ENCODE measurements at places on chromosomes 7 and 10.

- DNase-seq: no peak
Observed at GRCh38 chr7:99311702-99312101, 14.0 kb upstream of the ARPC1A start.

DNA sequence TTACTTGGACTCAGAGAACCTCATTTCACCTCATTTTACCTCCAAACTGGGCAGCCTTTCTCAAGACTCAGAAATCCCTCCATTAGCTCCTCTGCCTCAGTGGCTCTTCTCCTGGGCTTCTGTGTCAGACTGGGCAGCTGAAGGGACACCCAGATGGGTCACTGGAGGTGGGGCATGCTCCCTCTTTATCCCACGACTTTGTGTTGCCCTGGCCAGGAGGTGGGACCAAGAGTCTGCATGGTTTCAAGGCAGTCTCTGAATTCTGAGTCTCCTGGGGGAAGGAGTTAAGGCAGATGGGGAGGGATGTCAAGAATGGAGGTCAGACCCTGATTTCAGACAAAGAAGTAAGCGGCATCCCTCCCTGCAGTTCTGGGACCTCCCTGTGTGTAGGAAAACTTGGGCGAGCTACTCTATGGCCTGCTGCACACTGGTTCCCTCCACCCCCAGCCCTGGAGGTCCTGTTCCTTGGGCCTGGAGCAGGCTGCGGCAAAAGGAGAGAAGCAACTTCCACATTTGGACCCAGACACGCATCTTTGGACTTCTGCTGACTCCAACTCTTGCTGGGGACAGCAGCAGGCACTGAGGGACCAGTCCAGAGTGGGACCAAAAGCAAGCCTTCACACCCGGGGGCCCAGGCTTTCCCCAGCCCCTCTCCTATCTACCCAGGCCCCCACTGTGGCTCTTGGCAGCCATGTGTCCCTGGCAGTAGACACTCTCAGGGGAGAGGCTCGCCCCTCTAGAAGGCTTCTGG is 10.8 kb downstream of the POLL start:
- DNase-seq: no peak

DNA sequence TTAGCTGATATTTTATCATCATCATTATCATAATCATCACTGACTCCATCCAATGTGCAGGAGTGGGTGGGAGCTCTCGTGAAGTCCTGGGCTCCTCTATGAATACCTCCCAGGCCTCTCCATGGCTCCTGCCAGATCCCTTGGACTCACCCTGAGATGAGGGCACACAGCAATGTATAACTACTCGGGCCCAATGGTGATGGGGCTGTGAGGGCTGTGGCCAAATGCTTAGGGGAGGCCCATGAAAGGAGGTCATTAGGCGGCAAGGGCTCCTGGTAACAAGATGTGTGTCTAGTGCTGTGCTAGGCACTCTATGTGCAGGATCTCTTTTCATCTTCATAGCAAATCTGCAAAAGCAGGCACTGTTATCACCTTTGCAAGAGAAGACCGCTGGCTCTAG is 270.9 kb downstream of the GLRX3 start:
- no peak for DNase-seq

GRCh38 chr10:111493024-111493625 is 416.3 kb downstream of the ADRA2A start:
- DNase-seq: no peak

GRCh38 chr10:6396652-6397051 is 183.4 kb downstream of the PRKCQ start:
- DNase-seq: no peak

GRCh38 chr10:72729528-72729927 is 37.6 kb downstream of the MCU start:
- no peak for DNase-seq

DNA sequence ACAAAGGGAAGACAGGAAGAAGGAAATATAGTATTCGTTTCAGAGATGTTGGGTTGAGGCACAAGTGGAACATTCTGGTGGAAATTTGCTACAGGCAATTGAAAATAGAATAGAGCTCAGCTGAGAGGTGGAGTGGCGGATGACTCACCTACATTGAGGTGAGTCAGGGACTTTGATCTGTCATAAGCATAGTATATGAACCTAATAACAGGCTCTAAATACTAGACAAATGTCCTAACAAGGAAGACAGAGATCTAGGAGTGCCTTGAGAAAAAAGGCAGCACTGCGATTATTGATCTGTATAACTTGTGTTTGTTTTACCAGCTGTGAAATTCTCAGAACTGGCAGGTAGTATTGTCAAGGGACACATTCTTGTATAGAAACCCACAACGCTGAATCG is 907 bp upstream of the IFRD1 start:
- DNase-seq: no peak

- DNase-seq: no peak
Observed at GRCh38 chr10:97243836-97244235, 48.6 kb downstream of the ARHGAP19 start.

GRCh38 chr7:124106575-124106974 is 73.7 kb upstream of the TMEM229A start:
- no peak for DNase-seq

GRCh38 chr10:127720142-127720541 is 16.8 kb upstream of the FOXI2 start:
- DNase-seq: no peak

DNA sequence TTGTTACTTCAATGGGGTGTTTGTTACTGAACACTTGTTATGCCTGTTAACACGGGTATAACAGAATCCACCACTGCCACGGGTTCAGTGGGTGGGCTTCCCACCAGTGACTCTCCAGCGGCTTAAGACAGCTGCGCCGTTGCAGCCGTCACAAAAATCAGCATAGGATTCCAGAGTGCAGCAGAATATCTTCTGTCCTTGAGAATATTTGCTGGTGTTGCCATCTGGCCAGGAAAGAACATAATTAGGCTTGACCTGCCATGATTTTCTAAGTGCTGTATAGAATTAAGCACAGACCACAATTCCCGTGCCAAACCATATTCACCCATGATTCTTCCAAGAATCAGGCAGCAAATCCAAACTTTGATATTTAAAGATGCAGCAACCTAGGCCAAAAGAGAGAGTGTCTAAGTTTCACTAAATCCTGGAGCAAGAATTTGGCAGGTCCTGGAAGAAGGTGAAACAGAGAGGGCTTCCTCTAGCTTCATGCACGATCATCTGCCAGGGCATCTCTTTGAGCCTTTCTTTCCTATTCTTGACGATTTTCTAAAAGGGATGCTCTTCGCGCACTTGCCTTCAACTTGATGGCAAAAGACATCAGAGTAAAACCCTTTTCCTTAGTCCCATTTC is 95.0 kb downstream of the FRMD4A start:
- DNase-seq: no peak

DNA sequence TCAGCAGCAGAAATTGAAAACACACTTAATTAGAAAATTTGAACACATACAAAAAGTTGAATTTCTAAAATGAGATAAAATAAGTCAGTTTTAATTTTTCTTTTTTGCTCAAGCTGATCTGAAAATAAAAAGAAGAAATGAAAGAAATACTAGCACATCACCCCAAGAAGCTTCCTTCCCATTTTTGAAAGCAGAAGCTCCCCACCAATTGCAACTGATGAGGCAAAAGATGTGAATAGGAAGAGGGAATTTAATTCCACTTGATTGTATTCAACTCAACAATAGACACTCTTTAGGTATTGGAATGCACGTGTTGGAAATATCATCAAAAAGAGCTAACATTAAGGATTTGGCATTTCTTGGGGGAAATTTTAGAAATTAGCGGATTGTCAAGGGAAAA is 175.8 kb downstream of the TRIL start:
- DNase-seq: no peak

DNA sequence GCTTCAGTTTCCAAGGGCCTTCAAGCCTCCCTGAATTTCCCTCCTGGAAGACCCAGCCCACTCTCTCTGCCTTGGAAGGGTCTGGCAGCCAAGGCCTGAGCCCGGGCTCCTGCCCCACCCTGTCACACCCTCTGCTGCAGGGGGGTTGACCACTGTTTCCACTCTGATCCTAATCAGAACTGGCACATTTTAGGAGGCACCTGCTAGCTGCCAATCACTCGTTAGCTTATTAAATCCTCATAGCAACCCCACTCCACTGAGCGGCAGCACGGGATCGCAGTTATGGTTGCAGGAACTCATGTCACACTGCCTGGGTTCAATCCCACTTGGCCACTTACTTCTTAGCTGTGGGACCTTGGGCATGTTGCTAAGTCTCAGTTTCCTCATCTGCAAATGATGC is 12.9 kb downstream of the HSPB1 start:
- no peak for DNase-seq

DNA sequence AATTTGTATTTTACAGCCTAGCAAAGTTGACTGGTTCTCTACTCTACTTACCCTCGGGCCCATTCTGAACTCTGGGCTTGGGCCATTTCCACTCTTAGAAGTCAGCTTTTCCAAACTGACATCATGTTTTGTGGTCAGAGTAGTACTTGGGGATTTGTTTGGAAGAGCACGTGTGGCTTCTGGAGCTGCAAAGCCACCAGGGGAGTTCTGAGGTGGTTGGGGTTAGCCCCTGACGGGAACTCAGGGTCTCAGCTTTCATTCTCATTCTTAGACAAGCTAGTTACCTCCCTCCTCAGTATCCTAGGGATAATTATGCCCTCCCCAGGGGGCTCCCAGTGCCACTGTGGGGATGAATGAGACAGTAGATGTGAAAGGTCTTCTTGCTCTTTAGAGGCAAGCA is 647.7 kb upstream of the GALNT17 start:
- no peak for DNase-seq

GRCh38 chr10:23558361-23558799 is 119.5 kb downstream of the OTUD1 start:
- DNase-seq: no peak

GRCh38 chr7:142583446-142583845 is 165.8 kb upstream of the PRSS1 start:
- no peak for DNase-seq

DNA sequence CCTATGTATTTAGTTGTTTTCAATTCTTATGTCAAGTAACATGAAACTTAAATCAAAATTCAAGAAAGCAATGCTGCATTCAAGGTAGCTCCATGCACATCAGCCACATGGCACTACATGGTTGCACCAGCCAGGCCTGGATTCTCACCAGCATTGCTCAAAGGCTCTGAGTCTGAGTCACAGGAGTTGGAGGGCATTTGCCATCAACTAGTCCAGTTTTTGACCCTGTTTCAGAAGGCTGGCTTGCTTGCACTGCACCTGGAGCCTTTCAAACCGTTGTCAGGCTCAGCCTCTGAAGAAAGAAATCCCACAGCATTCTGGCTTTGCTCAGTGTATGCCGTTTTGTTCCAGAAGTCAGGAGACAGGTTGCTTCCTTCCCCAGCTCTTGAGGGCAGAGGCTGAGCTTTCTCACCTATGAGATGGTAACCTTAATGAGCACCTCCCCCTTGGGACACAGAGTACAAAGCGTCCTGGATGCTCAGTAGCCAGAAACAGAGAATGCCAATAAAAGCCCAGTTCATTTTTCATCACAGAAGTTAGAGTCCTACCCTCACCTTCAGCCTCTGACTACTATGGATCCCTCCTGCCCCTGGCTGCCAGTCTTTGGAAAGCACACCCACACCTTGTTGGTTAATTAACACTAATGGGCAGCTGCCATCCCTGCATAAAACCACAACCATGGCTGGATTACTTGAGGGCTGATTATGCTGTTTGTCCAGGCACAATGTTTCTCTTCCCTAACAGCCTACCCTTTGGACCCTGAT is 288.4 kb upstream of the LRRTM3 start:
- DNase-seq: no peak

- no peak for DNase-seq
Observed at GRCh38 chr7:45126920-45127319, 15.4 kb upstream of the TBRG4 start.

GRCh38 chr10:124342136-124342820 is 76.4 kb downstream of the OAT start:
- DNase-seq: no peak

- DNase-seq: no peak
Observed at GRCh38 chr10:90378524-90379076, 479.2 kb downstream of the HTR7 start.

GRCh38 chr10:114593816-114594468 is 64.1 kb downstream of the ABLIM1 start:
- DNase-seq: no peak

- no peak for DNase-seq
Observed at GRCh38 chr10:11887381-11888227, 64.4 kb downstream of the PROSER2 start.

DNA sequence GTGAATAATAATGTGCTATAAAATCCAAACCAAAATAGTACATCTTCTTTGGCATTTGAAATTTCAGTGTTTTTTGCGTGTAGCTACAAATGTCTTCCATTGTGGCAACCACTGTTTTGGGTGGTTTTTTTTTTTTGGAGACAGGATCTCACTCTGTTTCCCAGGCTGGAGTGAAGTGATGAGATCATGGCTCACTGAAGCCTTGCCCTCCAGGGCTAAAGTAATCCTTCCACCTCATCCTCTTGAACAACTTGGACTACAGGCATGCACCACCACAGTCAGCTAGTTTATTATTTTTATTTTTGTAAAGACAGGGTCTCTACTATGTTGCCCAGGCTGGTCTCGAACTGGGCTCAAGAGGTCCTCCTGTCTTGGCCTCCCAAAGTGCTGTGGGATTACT is 455.1 kb downstream of the AUTS2 start:
- no peak for DNase-seq

DNA sequence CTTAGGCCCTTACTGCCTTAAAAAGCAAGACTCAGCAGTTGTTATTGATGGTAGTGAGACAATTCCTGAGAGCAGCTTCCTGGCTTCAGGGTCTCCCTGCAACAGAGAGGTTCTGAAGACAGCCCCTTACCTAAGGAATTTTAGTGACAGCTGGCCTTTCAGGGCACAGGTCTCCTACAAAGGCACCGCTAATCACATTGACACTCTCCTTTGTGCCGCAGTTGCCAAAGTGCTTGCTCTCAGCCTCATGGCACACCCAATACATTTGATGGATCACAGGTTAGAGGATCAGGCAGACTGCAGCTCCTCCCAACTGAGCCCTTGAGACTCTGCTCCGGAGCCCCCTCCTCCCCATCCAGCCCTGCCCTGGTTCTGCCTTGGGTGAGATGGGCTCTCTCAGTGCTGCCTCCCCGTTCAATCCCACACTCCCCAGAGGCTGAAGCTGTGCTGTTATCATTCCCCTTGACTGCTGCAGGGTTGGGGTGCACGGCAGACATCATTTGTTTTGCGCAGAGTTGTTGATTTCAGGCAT is 198.2 kb downstream of the EMX2 start:
- DNase-seq: no peak

DNA sequence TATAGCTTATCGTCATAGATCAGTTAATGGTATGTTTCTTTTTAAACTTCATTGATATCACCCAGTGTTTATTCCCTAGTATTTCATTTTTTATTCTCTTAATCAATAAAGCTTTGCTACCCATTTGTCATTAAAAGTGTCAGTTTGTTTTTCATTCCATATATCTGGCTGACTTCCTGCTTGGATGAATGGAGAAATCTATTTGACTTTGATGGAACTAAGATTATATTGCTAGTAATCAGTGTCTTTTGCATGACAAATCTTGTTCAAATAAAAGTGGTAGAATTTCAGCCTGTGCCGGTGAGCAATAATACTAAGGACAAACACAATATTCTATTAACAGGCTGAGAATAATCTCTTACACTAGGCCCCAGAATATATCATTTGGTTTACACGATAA is 203.3 kb downstream of the SEC23IP start:
- no peak for DNase-seq

Measured in DMS 273 treated with DMSO at 0.1 percent for 48 hours (cell line).